ENCODE measurements at places on chromosomes 11 and 22. TPM values are rescaled to one million over a fixed set of nuclear protein-coding genes. Genes with fewer than 3 reads are reported as not detected.

DNA sequence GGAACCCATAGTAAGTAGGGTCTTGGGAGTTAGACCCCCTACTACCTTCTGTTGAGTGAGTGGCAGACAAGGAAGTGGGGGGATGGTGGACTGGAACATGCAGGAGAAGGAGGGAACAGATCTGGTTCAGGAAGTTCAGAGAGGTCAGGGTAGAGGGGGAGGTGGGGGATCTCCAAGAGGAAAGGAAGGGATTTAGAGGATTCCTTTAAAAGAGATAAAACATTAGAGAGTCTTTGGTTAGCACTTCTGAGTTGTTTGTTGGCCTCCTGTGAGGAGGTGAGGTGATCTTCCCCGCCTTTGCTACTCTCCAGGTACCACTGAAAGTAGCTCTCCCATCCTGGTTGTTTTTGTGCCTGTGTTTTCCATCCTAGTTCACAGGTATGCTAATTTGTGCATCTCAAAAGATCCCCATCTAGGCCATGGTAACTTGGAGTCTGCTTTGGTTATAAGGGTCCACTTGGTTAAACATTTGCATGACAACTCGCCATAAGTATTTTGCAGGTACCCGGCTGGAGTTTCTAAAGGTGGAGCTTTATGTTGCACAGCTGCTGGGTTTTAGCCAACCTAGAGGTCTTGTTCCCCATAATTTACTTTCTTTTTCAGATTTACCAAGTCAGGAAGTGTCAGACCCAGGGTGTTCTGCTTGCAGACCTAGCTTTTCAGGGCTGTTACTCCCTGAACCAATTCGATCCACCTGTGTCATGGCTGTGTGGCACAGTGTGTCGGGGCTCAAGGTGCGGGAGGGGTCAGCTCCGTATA lies 79.3 kb upstream of the SORL1 start:
- DNase-seq: no peak

- no peak for DNase-seq
These were observed 886 bp upstream of the P4HA3 start for GRCh38 chr11:74312326-74312725.

- no peak for DNase-seq
These were observed 79.6 kb downstream of the CELSR1 start for GRCh38 chr22:46457502-46458488.

CNTF gene
- 1.2 TPM for total RNA-seq

SMTNL1 gene
- not detected for total RNA-seq

DNA sequence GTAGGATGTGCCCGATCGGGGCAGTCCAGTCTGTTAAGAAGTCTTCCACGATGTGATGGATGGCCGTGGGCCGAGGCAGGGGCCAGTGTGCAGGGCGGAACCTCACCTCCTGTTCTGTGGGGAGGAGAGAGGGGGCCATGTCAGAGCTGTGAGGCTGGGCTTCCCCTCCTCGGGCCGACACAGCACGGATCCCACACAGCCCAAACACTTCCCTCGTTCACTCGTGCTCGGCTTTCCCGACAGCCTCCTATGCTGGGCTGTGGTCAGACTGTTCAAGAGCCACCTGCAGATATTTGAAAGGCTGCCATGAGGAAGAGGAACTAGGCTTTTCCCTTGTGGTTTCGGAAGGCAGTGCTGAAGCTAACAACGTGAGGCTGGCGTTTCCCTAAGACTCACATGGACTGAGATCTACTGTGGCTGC lies 12.3 kb upstream of the TXN2 start:
- DNase-seq: no peak

DNA sequence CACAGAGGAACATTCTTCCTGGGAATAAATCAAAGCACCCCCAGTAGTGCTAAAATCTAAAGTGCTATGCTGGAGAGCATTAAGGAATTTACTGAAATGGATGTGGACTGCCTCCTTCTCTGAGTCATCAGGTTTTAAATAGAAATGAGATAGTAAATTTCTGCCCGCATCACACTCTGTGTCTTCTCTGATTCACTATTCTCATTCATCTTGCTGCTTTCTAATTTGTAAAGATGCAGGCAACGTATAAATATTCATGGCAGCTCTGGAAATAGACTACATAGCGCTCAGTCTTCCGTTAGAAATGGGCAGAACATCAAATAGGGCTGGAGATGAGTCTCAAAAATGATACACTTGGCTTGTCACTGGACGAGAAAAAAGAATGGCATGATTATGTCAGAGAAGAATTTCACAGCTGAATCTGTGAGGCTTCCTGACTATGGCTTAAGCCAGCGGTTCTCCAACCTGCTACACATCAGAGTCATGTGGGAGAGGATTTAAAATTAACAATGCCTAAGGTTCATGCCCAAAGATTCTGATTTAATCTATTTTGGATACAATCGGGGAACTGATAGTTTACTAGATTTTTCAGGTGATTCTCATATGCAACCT lies 178.2 kb downstream of the LRRC4C start:
- DNase-seq: no peak

PATE4 gene
- total RNA-seq: not detected

- no peak for DNase-seq
These were observed 11.0 kb downstream of the IL17REL start for GRCh38 chr22:50001388-50002231.

CARNS1 gene
- 0.76 TPM for total RNA-seq

DNA sequence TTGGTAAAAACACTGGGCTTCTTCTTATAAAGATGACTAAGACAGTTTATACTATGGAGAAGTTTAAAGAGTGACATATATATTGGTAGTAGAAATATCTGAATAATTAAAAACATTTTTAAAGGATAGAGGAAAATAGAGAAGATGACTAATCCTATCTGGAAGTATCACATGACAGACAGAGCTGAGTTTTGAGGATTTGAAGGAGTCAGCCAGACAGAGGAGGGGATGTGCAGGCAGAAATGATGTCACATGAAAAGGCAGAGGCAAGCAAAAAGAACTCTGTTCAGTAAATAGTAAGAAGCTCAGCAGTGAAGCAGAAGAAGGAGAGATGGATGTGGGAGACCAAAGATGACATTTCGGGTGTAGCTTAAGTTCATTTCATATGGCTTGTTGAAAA lies 1.6 kb downstream of the OR10A2 start:
- no peak for DNase-seq

DNA sequence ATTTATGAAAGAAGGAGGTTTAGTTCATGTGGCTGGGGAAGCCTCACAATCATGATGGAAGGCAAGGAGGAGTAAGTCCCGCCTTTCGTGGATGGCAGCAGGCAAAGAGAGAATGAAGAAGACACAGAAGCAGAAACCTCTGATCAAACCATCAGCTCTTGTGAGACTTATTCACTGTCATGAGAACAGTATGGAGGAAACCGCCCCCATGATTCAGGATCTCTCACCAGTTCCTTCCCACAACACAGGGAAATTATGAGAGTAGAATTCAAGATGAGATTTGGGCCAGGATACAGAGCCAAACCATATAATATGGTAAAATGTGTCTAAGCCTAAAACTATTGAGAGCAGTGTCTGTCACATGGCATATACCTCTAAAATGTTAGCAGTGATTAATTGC lies 503.8 kb upstream of the CCDC179 start:
- DNase-seq: no peak

AIFM3 gene
- total RNA-seq: 3.4 TPM

TMEM121B gene
- total RNA-seq: 0.35 TPM

TYR gene
- not detected for total RNA-seq
